T-helper 17 cell (primary cell): ENCODE measurements at places on chromosomes 7 and 10. TPM values are rescaled to one million over a fixed set of nuclear protein-coding genes. Genes with fewer than 3 reads are reported as not detected.
A peak's percentile ranks its signal among the peaks of the same experiment; 100 is the strongest.

Gene GIMAP8
- 8.1 TPM for total RNA-seq

DNA sequence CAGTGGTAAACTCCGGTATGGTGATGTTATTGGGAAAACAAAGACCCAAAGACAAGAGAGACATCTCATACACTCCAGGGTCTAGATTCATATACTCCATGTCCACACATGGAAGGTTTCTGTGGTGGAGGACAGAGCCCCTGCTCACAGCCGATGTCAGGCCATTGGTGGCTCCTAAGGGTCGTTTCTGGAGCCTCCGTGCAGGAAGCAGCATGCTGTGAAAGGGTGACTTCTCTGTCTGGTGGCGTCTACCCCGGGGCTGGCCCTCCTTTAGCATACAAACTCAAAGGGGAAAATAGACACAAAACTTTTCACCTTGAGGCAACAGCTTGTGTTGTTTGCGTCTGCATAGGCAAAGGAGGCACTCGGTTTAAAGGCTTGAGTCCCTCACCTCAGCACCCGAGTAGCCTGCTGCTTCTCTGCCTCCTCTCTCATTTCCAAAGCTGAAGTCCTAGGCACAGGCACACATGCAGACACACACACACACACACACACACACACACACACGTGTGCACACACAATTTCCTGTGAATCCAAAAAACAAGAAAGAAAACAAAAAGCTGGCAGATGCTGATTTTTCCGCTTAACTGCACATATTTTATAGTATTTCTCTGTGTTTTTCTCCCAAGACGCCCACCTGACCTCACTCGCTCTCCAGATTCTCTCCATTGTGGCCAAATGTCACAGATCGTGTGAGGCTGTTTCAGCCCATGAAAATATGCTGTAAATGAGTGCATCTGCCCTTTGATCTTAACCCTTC, 601.4 kb upstream of the MGMT start:
- DNase-seq: no peak

DNA sequence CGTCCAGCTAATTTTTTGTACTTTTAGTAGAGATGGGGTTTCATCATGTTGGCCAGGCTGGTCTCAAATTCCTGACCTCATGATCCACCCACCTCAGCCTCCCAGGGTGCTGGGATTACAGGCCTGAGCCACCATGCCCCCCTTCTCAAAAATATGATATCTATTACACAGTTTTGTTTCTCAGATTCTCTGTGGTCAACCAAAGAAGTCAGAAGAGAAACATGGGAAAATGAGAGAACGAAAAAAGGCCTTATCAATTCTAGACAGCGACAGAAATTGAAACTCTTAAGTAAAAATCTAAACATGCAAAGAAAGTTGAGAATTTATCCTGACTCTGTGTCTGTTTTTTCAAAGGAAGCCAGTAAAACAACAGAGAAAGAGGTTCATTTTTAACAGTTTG, 283.8 kb upstream of the PLXDC2 start:
- no peak for DNase-seq

GRCh38 chr7:23469150-23469960, 936 bp downstream of the IGF2BP3 start:
- DNase-seq: peak; percentile 21

GRCh38 chr7:1533547-1534329, 3.2 kb downstream of the MAFK start:
- DNase-seq: no peak

GRCh38 chr10:130857631-130858295, 453.8 kb downstream of the TCERG1L start:
- no peak for DNase-seq

DNA sequence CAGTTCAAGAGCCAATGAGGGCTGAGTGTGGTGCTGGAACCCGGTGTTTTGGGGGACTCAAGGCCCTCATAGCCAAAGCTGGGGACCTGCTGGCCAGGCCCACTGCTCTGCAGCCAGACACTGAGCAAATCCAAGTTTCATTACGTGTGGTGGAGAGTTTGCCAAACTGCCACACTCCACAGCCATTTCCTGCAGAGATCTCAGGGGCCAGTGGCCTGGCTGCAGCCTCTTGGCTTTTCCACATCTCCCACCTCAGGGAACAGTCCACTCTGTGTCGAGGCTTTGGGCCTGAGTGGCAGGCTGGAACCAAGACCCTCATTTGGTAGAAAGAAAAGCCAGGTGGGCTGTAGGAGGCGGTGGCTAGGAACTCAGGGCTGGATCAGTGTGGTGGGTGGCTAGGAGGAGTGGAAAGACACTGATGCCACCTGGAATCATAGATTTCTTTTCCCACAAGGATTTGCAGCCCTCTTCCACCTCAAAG, 3.2 kb downstream of the HOXA11 start:
- DNase-seq: no peak

- no peak for DNase-seq
Observed at GRCh38 chr7:68733219-68734153, 864.8 kb upstream of the AUTS2 start.

DNA sequence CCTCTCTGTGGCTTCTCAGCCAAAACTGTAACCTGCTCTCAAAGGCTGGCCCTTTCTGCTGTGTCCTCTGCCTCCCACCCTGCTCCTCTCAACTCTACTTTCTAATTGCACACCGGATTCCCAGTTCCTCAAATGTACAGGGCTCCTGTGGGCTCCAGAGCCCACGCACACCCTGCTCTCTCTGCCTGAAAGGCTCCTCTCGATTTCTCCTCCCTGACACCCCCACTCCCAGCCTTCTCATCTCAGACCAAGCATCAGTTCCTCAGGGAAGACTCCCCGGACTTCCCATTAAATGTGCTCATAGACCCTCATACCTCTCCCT, 111.7 kb upstream of the STEAP1B start:
- no peak for DNase-seq

Gene AMZ1
- 0.76 TPM for total RNA-seq

DNA sequence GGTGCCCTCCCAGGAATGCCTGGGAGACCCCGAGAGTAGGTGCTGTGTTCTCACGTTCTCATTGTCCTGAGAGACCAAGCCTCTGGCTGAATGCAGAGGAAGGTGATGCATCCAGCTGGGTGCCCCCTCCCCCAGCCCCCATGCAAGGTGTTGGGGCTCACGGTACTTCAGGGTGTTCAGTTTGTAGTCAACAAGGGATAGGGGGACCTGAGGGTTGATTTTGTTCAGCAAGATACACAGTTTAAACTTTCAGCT, 60.4 kb upstream of the DUSP5 start:
- no peak for DNase-seq

- no peak for DNase-seq
Observed at GRCh38 chr10:98555021-98555619, 108.4 kb upstream of the HPS1 start.

DNA sequence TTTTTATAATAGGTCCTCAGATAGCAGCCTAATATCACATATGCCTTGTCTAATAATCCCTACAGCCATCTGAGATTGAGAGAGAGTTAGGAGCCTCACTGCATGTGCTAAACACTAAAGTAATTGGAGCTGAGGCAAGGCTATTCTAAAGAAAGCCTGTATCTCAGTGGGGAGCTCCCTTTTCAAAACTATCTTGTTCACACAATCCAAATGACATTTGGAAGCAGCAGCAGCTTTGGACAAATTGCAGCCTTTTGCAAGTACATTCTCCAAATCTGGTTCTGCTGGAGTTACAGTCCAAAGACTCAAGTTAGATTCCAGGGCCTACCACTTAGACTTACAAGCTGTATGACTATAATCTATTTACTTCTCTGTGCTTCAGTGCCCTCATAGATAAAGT, 104.5 kb downstream of the MACC1 start:
- no peak for DNase-seq

Gene GIMAP5
- total RNA-seq: 65.3 TPM

DNA sequence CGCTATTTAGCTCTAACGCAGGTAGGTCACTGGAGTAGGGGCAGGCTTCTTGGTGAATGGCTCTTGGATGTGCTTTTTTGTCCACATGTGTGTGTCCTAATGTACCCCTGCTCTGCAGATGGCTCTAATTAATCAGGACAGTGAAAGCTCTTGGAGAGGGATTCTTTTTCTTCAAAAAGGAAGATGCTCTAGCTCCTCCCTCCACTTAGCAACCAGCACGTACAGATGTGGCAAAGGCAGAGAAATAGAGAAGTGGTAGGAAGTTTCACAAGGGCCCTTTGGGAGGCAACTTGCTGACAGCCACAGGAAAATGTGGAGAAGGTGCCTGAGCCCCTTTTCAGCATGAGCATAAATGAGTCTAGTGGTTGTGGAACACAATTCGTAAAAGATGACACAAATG, 221.7 kb downstream of the PLXNA4 start:
- DNase-seq: no peak

GRCh38 chr7:29989257-29989995, at the start of gene SCRN1:
Gene SCRN1, minus strand, starts transcription at chr7:29989801. Its CDS starts 20,734 bp downstream, at chr7:29969067.
- DNase-seq: peak; percentile 7

DNA sequence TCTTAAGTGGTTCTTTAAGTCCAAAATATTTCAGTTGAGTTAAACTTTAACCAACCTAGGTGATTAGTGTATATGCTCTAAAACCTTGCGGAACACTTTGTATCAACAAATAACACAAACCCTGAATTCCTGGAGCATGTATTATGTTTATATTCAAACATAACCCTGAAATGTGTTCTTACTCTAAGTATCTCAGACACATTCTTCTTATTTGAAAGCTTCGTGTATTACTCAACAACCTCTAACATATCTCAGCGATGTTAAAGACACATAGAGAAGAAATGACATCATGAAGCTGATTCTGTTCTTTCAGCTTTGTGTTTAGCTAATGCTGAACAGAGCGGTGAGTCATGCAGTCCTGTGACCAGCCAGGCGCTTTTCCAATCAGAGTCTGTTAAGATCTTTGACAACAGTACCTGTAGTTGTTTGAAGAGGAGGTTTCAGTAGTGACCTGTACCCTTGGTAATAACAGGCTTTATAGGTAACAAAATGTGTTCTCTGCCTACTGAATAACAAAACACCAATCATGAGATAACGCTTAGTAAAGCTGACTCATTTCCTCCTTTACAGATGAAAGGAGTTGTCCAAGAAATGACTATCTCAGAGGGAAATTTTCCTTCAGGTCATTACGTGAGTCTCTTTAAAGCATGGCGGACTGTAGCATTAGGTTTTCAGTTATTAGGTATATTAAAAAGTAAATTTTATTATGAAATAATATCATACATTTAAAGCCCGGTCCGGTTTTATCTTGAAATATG, 67.3 kb upstream of the KLF6 start:
- no peak for DNase-seq

GRCh38 chr10:102431452-102432124, 786 bp downstream of the CUEDC2 start:
- DNase-seq: no peak

Gene CCL26
- total RNA-seq: not detected

DNA sequence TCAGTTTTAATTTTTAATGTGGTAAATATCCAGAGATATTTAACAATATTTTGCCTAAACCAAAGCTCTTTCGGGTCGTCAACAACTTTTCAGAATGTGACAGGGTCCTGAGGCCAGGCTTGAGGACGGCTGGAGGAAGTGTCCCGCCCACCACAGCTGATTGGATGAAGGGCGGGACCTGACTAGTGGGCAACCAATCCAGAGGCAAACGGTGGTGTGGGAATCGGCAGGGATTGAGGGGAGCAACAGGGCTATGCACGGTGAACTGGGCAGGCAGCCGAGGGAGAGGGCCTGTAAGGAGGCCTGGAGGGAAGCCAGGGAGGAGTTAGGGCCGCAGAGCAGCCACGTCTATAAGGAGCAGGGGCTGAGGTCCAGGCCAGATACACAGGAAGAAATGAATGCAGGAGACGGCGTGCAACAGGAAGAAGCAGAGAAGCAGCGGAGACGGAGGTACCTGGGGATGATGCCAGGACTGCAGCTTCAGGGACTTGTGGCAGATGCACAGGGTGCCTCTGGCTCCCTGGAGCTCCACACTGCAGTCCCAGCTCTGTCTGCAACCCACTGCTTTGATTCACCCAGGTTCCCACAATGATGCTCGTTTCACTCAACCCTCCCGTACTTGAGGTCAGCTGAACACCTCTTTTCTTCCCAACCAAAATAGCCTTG, 46.1 kb upstream of the ZMIZ1 start:
- DNase-seq: no peak

Gene PRSS58
- not detected for total RNA-seq

- no peak for DNase-seq
Observed at GRCh38 chr10:3783682-3784432, 1.2 kb downstream of the KLF6 start.

Gene TUBAL3
- total RNA-seq: not detected

DNA sequence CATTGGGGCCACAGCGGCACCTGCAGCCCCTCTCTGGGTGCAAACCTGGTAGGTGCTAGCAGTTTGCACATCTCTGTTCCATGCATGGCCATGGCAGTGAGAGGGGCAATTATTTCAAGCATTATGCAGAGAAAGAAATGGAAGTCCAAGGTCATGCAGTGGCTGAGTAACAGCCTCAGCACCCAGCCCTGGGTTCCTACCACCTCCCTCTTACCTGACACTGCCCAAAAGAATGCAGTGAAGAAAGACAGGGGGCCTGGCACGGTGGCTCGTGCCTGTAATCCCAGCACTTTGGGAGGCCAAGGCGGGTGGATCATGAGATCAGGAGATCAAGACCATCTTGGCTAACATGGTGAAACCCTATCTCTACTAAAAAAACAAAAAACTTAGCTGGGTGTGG, 4.9 kb upstream of the CHST12 start:
- no peak for DNase-seq

GRCh38 chr10:110444004-110444337, 53.7 kb upstream of the DUSP5 start:
- no peak for DNase-seq

- DNase-seq: no peak
Observed at GRCh38 chr10:62626817-62627216, 177.7 kb upstream of the ADO start.

Gene NOS3
- 9.4 TPM for total RNA-seq

Gene CALHM1
- total RNA-seq: not detected

DNA sequence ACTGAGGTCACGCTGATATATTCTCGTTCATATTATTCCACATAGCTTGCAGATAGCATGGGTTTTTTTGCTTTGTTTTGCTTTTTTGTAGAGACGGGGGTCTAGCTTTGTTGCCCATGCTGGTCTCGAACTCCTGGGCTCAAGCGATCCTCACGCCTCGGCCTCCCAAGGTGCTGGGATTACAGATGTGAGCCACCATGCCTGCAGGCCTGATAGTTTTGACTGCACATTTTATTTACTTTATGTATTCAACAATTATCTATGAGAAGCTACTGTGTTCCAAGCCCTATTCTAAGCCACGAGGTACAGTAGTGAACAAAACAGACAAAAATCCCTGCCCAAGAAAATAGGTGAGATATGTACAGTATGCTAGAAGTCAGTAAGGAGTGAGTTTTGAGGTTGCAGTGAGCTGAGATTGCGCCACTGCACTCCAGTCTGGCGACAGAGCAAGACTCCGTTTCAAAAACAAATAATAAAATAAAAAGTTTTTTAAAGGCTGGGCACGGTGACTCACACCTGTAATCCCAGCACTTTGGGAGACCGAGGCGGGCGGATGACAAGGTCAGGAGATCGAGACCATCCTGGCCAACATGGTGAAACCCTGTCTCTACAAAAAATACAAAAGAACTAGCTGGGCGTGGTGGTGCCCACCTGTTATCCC, 1.3 kb upstream of the YWHAG start:
- no peak for DNase-seq

GRCh38 chr7:66859794-66860645, 61.0 kb upstream of the TMEM248 start:
- no peak for DNase-seq
